Testis (tissue), 5 donors: ENCODE measurements at places on chromosomes 3 and 15. TPM values are rescaled to one million over a fixed set of nuclear protein-coding genes. Genes with fewer than 3 reads are reported as not detected.

Gene SPTBN5
- total RNA-seq = 3.1 TPM

Gene SUCNR1
- 0.06 TPM for total RNA-seq

Gene DTWD1
- 17.2 TPM for total RNA-seq

Gene SLC24A5
- total RNA-seq = 0.63 TPM

Gene TMEM207
- total RNA-seq = 0.19 TPM
